Cardiac septum (tissue), 1 donor: ENCODE measurements at places on chromosomes 7 and 10. TPM values are rescaled to one million over a fixed set of nuclear protein-coding genes. Genes with fewer than 3 reads are reported as not detected.

The OGDH gene
- 406 TPM for total RNA-seq

DNA sequence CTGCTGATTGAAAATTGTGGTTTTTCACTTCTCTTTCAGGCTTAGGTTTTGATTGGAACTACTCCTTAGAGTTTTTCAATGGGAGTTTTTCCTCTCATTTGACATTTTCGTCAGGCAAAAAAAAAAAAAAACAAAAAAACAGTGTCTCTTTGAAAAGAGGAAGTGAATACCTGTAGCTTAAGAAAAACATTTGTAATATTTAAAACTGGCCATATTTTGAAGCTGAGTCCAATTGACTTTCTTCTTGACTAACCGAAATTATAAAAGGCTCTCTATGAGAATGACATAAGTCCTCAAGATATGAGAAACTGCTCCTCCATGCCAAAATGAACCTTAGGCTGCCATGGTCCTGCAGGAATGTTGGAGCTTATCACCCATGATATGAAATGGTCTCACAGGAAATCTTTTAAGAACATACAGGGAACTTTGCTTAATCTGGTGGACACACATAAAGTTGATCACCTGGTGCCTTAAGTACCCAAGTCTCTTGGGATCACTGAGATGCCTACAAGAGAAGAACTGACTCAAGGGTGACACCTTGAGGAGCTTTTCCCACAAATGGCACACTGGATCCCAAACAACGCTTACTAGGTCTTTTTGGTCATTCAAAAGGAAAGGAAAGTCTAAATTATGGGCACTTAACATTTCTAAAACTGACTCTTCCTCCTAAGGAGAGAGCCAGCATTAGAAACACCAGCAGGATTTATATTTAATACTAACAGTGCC, 263.4 kb downstream of the CDC14C start:
- no peak for DNase-seq

GRCh38 chr7:123782071-123782798, 33.4 kb upstream of the WASL start:
- DNase-seq = no peak

The IFIT1B gene
- 0.81 TPM for total RNA-seq

The CYP3A5 gene
- total RNA-seq = 0.13 TPM

GRCh38 chr7:104962781-104963180, 51.2 kb upstream of the KMT2E start:
- DNase-seq = no peak

The GALNT11 gene
- 25.6 TPM for total RNA-seq

GRCh38 chr7:18639711-18640110, 144.2 kb downstream of the HDAC9 start:
- DNase-seq = no peak

The CNPY4 gene
- total RNA-seq = 9.7 TPM

The HTR7 gene
- 0.16 TPM for total RNA-seq

The GSAP gene
- total RNA-seq = 7.2 TPM

DNA sequence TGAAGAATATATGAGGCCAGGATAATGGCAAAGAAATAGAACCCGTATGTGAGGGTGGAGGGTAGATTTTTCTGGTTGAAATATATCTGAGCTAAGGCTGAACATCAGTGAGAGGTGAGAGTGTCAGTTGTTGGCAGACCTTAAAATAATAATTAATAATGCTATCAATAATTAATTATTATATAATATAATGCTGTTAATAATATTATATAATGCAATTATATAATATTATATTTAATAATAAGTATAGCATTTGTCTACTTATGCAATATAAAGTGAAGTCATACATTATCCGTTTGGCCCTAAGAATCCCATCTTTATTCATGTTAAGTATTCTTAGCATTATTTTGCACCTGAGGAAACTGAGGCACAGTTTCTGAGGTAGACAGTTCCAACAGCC, 269.9 kb upstream of the FZD8 start:
- no peak for DNase-seq

DNA sequence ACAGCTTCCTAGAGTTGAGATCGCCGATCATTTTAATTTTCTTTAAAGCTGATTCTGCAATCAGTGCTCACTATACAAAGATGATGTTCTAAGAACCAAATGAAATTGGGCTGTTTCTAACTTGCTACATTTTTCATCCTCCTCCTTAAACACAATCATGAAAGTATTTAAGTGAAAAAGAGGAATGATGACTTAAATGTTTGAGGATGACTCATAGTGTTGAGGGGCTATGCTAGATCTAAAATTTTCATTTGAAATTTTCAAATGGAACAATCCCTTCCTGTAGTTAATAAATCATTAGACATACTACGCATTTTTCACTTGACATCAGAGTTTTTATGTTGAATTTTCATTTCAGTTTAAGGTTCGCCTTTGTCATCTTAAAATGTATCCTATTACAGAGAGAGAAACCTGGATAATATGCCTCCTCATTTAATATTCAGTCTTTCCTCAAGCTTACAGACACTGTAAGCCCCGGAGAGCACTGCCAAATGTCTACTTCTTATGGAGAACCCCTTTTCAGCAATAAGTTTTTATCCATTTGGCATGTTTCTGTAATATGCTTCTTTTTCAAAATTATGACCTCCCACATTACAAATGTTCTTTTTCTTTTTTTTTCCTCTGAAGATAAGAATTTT, 499.6 kb downstream of the MAGI2 start:
- DNase-seq = no peak

DNA sequence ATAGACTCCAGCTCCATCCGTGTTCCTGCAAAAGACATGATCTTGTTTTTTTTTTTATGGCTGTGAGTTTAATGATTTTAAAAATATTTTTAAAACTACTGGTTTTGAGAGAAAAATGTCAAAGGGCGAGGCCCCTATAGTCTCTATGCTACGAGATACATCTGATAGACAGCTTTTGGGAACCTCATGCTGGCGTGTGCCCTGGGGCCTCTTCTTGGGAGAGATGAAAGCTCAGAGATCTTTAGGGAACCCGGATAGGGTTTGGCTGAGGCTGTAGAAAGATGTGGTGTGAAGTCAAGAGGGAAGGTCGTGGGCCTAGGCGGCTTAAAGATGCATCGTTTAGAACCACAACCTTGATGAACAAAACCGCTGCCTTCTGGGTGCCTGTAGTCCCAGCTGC, 70.2 kb downstream of the PDIA4 start:
- DNase-seq = peak; percentile 49

- DNase-seq = no peak
Measured at GRCh38 chr10:100876585-100877460, 35.9 kb upstream of the SLF2 start.

- peak; percentile 80 for DNase-seq
Measured at GRCh38 chr7:150631866-150632864, at the start of gene GIMAP6. TSS of gene GIMAP6 (minus strand) at chr7:150632385. CDS start at chr7:150630142, 2,243 bp downstream.

DNA sequence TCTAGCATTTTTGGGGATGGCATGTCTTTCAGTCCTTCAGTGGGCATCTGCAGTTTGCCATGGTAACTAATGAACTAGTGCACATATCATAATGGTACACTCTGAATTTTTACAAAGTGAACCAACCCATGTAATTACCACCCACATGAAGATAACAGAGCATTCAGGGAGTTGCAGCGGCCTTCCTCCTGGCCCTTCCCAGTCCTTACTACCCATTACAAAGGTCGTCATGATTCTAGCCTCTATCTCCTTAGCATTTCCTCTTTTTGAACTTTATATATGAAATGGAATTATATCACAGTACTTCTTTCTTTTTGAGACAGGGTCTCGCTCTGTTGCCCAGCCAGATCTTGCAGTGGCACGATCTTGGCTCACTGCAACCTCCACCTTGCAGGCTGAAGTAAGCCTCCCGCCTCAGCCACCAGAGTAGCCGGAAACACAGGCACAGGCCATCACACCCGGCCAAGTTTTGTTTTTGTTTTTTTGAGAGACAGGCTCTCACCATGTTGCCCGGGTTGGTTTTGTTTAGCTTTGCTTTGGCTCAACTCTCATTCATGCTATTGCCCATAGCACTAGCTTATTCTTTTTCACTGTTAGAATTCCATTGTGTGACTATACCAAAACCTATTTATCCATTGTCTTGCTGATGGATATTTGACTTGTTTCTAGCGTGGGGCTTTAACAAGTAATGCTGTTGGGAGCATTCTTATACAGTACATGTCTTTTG, 79.2 kb downstream of the APBB1IP start:
- no peak for DNase-seq

GRCh38 chr7:46996972-46997371, 584.9 kb downstream of the TNS3 start:
- no peak for DNase-seq

DNA sequence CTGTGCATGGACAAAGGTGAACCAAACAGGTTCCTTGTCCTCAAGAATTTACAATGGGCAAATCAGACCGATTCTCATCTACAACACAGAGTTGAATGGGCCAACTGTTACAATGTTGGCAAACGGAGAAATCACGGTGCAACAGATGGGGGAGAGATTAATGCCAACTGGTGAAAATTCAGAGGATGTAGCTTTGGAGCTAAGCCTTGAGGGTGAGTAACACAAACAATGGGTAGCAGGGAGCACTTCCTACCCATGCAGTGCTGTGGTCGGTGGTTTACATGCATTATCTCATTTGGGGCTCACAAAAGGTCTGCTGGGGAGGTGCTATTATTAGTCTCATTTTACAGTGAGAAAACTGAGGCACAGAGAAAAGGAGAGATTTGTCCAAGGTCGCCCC, 902 bp upstream of the NFE2L3 start:
- no peak for DNase-seq

GRCh38 chr10:12535656-12536055, 186.3 kb downstream of the CAMK1D start:
- no peak for DNase-seq

The AOAH gene
- 1.6 TPM for total RNA-seq

The GNAT3 gene
- total RNA-seq = not detected

The EPO gene
- total RNA-seq = not detected

The SEMA3D gene
- total RNA-seq = 1.9 TPM

- no peak for DNase-seq
Measured at GRCh38 chr10:1142596-1142995, 86.4 kb downstream of the WDR37 start.

The AGR3 gene
- total RNA-seq = not detected

DNA sequence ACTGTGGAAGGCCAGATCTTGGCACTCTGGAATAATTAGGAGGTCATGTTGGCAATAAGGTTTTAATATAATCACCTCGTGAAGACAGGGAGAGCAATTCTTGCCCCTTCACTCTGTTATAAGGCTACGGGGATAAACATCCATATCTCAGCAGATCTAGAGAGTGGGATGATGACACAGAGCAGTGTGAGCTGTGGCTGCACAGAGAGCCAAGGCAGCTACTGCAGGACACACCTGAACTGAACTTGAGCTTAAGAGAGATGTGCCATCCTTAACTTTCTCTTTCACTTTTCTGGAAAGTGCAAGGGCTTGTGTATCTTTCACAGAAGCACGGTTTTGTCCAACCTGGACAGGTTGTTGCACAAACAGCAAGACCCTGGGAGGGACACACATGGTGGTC, 174.7 kb downstream of the GATA3 start:
- no peak for DNase-seq

- no peak for DNase-seq
Measured at GRCh38 chr10:98293550-98294269, 25.7 kb upstream of the LOXL4 start.

DNA sequence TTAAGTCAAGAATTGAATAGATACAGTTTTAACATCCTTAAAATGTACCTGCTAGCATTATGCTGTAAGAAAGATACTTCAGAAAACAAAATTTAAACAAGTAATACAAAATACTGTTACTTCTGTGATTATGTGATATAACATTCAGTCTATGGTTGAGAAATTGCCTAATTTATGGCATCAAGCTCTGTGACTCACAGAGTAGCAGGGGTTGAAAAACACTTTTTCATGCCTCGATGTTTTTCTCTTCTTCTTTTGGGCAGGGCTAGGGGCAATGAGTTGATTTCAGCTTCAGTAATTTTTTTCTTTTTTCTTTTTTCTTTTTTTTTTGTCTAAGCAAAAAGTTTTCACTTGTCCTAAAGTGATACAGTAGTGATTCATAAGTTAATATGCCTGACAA, 209.2 kb downstream of the MBL2 start:
- DNase-seq = no peak

The TFEC gene
- 1.6 TPM for total RNA-seq

The PLXDC2 gene
- total RNA-seq = 22.6 TPM

GRCh38 chr7:45237788-45238461, 80.3 kb downstream of the RAMP3 start:
- DNase-seq = no peak

DNA sequence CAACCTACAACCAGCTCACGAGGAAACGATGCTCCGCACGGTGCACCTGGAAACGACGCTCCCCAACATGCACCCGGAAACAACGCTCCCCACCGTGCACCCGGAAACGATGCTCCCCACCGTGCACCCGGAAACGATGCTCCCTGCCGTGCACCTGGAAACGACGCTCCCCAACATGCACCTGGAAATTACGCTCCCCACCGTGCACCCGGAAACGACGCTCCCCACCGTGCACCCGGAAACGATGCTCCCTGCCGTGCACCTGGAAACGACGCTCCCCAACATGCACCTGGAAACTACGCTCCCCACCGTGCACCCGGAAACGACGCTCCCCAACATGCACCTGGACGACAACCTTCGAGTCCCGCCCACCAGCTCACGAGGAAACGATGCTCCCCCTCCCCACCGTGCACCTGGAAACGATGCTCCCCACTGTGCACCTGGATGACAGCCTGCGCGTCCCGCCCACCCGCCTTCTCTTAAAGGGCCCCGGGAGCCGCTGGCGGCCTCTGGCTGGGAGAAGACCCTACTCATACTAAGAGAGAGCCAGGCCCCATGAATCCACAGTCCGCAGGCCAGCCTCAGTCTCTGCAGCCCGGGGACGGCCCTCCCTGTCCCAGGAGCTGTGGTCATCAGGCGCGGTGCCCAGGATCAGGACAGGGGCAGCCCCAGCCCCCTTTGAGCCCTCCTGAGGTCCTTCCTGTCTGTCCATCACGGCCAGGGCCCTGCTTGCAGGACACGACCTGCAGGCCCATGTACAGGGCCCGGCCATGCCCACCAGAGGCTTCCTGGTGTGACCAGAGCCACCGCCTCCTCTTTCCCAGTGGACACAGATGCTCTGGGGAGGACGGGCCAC, 98.3 kb downstream of the PDGFA start:
- DNase-seq = no peak

The CYP3A4 gene
- total RNA-seq = not detected
